ENCODE measurements at places on chromosomes 7 and 10. TPM values are rescaled to one million over a fixed set of nuclear protein-coding genes. Genes with fewer than 3 reads are reported as not detected.

GRCh38 chr7:149615690-149616270 lies 118.2 kb upstream of the ZNF746 start:
- DNase-seq, result no peak

GRCh38 chr7:105906695-105907094 lies 30.3 kb upstream of the ATXN7L1 start:
- DNase-seq, result no peak

SMKR1 gene
- total RNA-seq, result not detected

DNA sequence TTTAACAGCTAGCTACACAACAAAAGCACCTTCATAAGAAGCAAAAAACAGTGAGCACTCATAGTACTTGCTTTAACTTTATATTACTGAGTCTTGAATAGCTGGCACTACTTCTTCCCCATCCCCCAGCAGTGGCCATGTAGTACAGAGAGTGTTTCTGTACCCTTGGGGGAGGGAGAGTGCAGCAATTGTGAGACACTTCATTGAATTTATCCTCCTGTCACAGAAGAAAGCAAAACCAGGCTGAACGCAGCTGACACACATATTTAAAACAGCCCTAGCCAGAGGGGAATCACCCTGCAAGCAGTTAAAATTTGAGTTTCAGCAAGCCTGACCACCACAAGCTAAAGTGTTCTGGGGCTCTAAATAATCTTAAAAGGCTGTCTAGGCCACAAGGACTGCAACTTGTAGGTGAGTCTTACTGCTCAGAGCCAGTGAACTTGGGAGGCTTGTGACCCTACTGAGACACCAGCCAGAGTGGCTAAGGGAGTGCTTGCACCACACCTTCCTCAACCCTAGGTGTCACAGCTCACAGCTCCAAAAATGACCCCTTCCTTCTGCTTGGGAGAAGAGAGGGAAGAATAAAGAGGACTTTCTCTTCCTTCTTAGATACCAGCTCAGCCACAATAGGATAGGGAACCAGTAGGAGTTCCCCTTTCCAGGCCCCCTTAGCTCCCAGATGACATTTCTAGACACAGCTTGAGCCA lies 97.7 kb upstream of the MEOX2 start:
- no peak for DNase-seq

GRCh38 chr7:88523645-88524044 lies 217.0 kb upstream of the STEAP4 start:
- no peak for DNase-seq

- DNase-seq, result no peak
These were observed 4.9 kb upstream of the SCD start for GRCh38 chr10:100341953-100342626.

C7orf33 gene
- total RNA-seq, result not detected

DNA sequence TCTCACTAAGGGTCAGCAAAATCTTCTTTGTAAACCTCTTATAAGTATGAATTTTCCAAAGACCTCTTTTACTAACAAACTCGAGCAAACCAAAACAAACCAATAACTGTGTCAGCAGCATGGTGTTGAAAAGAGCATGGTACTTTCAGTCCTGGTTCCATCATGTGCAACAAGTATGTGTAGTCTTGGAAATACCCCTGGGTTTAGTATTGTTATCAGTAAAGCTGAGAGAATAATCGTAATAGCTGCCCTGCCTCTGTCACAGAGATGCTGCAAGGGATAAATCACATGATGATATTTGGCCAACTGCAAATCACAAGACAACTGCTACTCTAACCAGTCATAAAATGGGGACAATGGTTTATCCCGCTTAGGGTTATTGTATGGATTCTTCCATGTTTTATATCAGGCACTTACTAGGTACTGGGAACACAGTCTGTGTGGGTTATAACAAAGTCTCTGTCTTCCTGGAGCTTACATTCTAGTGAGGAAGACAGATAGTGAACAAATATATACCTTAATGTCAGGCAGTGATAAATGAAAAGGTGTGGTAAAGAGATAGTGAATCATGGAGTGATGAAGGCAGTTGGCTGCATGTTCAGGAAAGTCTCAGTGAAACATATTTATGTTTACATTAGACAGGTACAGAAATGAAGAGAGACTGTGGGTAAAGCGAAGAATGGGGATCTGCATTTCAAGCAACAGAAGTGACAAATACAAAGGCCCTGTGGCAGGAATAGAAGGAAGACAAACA lies 60.5 kb upstream of the C10orf90 start:
- no peak for DNase-seq

C10orf62 gene
- total RNA-seq, result 0.48 TPM

DNA sequence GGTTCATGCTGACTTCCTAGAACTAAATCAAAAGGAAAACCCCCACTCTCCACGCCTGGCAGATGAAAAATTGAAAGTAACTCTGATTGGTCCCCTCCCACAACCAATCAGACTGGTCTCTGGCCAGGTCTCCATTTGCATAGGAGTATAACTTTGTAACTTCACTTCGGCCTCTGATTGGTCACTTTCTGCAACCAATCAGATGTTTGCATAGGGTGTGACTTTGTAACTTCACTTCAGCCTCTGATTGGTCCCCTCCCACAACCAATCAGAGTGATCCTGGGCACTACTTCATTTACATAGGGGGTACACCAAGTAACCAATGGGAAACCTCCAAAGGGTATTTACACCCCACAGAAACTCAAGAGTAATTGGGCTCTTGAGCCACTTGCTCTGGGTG lies 306.6 kb upstream of the PFKP start:
- no peak for DNase-seq

DNA sequence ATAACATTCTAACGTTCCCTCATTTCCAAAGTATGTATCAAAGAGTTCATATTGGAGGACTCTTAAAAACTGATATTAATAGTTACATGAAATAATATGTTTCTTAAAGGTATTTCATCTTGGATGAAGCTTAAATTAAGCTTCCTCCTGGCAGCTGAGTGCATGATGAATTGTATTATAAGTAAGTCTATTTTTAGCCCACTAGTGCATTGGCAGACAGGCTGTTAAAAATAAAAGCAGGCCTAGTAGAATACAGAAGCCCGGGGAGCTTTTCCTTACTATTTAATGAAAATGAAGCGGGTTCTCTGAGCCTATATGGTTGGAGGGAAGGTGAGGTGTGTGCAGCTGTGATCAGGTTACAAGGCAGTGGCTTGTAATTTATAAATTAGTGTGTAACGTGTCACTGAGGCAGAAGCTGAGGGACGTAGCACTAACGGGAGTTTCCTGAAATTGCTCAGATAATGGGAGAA lies 130.7 kb upstream of the KMT2E start:
- DNase-seq, result no peak

- DNase-seq, result no peak
These were observed 509.9 kb downstream of the PARD3 start for GRCh38 chr10:34305189-34305588.

DNA sequence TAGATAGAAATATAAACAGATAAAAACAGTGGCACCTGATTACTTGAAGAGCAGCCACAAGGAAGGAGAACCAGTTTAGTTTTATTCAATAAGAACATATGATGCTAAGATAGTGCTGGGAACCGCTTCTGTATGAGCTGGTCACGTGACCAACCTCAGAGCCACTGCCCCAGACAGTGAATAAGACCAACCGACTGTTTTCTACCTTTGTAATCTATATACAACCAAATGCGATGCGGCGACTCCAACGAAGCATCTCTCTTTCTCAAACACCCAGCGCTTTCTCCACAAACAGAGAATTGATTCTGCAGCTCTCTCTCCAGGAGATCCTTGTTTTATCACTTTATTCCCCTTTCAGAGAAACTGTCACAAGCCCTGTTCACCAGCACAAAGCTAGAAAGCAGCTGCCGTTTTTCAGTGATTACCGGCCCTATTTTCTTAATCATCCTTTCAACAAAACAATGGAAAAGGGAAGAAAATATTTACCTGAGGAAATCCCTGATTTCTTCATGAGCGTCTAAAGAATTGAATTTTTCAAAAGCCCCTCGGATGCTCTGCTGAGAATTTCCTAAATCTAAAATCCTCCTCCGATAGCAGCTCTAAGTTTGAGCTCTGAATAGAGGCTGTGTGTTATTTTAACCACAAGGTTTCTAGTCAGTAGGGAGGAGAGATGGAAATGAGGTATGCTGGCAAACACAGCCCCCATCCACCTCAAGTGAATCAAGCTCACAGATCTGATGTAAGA lies 55.7 kb upstream of the JCAD start:
- no peak for DNase-seq

GRCh38 chr7:4021413-4021812 lies 660.7 kb upstream of the FOXK1 start:
- DNase-seq, result no peak

- DNase-seq, result no peak
These were observed 122.3 kb downstream of the NRP1 start for GRCh38 chr10:33212061-33212748.

- DNase-seq, result no peak
These were observed 173.3 kb upstream of the BET1 start for GRCh38 chr7:94177441-94177840.

CCDC146 gene
- 13.5 TPM for total RNA-seq

- DNase-seq, result no peak
These were observed 6.1 kb downstream of the GPER1 start for GRCh38 chr7:1093916-1094508.

DNA sequence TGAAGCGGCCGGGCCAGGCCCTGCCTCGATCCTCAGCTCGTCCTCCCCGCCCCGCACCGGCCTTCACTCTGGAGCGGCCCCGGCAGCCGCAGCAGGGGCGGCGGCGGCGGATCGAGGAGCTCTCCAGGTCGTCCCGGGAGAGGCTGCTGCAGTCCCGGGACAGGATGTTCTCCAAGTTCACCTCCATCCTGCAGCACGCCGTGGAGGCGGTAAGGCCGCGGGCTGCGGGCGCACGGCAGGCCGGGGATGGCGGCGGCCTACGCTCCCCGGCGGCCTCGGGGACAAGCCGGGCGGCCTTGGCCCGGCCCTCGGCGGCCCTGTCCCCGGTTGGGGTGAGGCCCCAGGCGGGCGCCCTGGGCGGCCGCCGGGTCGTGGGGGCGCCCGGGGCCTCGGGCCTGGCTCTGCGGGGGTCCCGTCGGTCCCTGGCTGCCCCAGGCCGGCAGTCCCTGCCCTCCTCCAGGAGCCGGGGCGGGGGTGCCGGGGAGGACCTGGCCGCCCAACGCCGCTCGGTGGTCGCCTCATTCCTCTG lies 399 bp downstream of the FHIP2A start:
- peak; percentile 41 for DNase-seq

DNA sequence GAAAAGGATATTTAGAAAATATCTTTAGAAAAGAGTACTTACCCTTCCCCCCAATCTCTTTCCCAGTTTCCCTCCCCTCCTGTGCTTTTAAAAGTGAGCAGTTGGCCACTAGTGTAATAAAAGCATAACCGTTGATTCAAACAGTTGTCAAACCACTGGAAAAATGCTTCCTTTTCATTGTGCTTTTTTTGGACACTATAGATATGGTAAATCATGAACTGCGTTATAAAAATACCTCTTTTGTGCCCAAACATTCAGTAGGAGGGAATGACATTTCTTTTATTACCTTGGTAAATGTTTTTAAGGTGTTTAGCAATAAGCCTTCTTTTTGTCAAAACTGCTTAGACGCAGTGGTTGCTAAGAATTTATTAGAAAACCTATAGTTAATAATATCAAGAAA lies 232.4 kb downstream of the SLC25A13 start:
- DNase-seq, result no peak

TSPAN15 gene
- total RNA-seq, result 9.5 TPM

GRCh38 chr7:86012971-86013370 lies 630.7 kb upstream of the GRM3 start:
- DNase-seq, result no peak

ABCF2 gene
- total RNA-seq, result 23.9 TPM

DNA sequence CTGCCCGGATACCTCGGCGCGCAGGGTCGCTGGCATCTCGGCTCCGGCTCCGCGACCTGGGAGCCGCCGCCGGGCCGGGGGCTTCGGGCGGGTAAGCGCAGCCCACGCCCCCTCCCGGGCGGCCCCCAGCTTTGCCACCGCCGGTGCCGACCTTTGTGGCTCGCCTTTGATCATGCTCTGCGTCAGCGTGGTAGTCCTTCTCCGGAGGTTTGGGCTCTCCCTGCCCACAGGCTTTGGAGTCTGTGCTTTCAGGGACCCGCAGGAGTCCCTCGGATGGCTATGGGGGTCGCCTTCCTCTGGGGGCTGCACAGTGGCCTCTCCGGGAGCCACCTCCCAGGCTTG lies 7.3 kb downstream of the ATP6V1F start:
- peak; percentile 24 for DNase-seq

DNA sequence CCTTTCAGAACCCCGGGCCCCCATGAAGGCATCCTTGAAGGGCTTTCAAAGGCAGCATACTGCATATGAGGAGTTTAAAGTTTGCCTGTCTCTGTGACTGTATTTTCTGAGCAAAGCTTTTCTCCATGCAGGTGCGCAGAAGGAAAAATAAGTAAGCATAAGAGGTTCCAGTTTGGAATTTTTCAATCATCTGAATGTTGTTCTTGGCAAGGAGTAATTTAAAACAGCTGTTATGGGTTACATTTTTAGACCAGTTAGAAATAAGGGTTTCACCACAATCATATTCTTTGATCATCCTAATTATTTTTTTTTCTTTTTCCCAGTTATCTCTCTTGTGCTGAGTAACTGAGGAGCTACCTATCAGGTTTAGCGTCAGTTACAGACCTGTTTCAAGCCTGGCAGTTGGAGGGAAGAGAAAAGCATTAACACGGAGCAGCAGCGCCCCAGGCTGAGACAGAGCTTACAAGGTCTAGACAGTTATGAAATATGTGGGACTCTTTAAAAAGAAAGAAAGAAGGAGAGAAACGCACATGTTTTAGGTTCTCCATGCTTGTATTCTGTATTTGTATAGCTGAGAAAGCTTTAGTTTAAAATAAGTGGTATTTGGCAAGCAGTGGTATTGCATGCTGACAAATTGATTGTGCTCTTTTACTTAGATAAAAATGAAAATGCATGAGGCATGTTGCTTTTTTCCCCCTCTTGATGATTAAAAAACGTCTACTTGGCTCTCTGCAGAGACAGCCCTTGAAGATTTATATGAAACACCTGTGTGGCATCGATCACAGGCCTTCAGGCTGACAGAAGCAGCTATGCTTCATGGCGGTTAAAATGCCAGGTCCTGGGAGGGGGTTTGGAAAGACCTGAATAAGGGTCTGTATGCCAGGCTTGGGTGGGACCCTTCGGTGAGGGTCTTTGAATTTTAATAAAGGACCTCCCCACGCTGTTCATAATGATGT lies 157.6 kb downstream of the GRK5 start:
- peak; percentile 8 for DNase-seq

AKR1C4 gene
- not detected for total RNA-seq
